ENCODE measurements at places on chromosomes 1 and 21. TPM values are rescaled to one million over a fixed set of nuclear protein-coding genes. Genes with fewer than 3 reads are reported as not detected.

- peak; percentile 54 for DNase-seq
- H3K4me3 ChIP-seq: peak overlapping the region; percentile 94
- H3K4me1 ChIP-seq: peaks cover 3% of the 10 kb centered on the region
- no peaks in the 10 kb centered on the region for H3K27me3 ChIP-seq
These were observed 453 bp downstream of the DRAM2 start for GRCh38 chr1:111139324-111139955.

DNA sequence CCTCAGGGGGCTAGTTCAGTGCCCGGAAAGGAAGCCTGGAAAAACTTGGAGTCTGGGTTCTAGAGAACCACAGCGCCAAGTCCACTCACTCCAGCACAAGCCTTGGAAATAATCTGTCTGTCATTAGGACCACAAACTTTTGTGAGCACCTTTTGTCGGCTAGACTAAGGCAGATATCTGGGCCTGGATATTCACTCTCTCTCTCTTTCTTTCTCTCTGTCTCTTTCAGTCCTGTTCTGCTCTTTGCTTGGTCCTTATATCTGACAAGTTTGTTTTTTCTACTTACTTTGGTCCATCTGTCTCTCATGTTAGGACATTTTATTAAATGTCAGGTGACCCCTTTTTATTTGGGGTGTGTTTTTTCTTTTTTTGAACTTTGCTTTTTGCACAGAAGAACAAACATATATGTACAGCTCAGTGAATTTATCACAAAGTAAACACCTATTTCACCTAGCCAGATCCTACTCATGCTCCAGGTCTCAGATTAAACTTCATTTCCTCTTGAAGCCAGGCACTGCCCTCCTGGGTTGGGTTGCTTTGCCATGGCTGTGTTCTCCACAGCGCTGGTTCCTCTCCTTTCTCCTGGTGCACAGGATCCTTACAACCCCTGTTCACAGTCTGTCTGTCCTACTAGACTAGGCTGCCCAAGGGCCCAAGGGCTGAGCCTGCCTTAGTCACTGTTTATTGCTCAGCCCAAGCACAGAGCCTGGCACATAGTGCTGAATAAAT is 40.8 kb downstream of the TCEANC2 start:
- no peak overlapping the region for H3K4me3 ChIP-seq
- H3K27me3 ChIP-seq: no peaks in the 10 kb centered on the region
- peak overlapping the region; percentile 27 for H3K27ac ChIP-seq
- DNase-seq: peak; percentile 51
- peaks cover 25% of the 10 kb centered on the region for H3K4me1 ChIP-seq
- no peaks in the 10 kb centered on the region for H3K36me3 ChIP-seq

KRTAP21-2 gene
- polyA plus RNA-seq: not detected

- peaks cover 8% of the 10 kb centered on the region for H3K4me1 ChIP-seq
- peaks cover 2% of the 10 kb centered on the region for H3K27me3 ChIP-seq
- H3K4me3 ChIP-seq: no peak overlapping the region
- H3K27ac ChIP-seq: peak overlapping the region; percentile 4
- no peaks in the 10 kb centered on the region for H3K36me3 ChIP-seq
These were observed 86.8 kb upstream of the BCAR3 start for GRCh38 chr1:93768380-93768863.

- DNase-seq: no peak
- no peaks in the 10 kb centered on the region for H3K36me3 ChIP-seq
- H3K27me3 ChIP-seq: no peaks in the 10 kb centered on the region
- H3K4me1 ChIP-seq: no peaks in the 10 kb centered on the region
These were observed 245.7 kb upstream of the PTBP2 start for GRCh38 chr1:96475903-96476302.

- no peak overlapping the region for H3K4me3 ChIP-seq
- H3K4me1 ChIP-seq: no peaks in the 10 kb centered on the region
- no peak for DNase-seq
- peaks cover 6% of the 10 kb centered on the region for H3K36me3 ChIP-seq
- no peaks in the 10 kb centered on the region for H3K27me3 ChIP-seq
These were observed 25.7 kb upstream of the VPS13D start for GRCh38 chr1:12204140-12204539.

DNA sequence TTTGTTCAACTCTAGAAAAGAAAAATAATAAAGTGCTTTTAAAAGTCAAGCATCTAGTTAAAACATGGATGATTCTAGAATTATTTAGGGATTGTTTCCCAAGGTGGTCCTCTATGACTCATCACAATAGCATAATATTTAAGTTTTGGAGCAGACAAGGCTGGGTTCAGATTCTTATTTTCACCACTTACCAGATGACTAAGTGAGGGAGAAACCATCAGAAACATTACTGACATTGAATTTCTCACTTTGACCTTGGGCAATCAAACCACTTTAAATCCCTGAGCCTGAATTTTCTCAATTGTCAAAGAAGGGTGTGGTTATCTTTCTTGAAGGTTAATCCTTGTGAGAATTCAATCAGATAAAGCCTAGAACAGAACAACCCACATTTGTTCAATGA is 102.5 kb upstream of the PTGFR start:
- H3K27ac ChIP-seq: no peak overlapping the region
- no peaks in the 10 kb centered on the region for H3K4me1 ChIP-seq
- no peaks in the 10 kb centered on the region for H3K36me3 ChIP-seq
- H3K27me3 ChIP-seq: no peaks in the 10 kb centered on the region
- DNase-seq: no peak

ETV3L gene
- polyA plus RNA-seq: not detected

DNA sequence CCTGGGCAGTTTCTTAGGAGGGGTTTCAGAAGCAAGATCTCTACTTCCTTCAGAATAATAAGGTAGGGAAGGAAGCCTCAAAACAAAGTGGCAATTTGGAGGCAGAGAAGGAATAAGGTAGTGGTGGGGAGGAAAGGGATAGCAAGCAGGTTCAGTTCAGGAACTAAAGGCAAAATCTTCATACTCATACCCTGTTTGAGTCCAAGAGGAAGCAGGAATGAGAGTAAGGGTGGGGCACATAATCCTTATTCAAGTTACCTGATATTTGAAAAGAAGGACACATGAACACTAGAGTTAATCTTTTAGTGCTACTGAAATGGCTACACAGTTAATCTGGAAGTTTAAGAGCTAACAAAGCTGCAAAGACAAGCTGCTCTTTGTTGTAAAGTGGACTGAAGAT is 8.4 kb upstream of the RBM8A start:
- H3K4me3 ChIP-seq: no peak overlapping the region
- no peaks in the 10 kb centered on the region for H3K4me1 ChIP-seq
- DNase-seq: peak; percentile 18
- no peaks in the 10 kb centered on the region for H3K27me3 ChIP-seq

DNA sequence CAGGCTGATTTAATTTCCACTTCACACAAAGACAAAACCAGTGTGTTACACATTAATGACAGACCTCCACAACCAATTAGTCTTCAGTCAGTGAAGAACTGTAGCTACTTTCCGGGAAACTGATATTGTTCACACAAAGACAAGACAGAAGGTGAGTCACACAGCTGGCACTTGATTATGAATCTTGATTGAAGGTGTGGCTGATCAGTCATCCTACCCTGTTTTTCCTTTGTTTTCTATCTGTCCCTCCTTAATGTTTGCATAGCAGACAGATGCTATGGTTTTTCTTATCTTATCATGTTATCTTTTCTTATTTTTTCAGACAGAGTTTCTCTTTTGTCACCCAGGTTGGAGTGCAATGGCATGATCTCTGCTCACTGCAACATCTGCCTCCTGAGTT is 185.1 kb upstream of the GREM2 start:
- no peaks in the 10 kb centered on the region for H3K4me1 ChIP-seq

DNA sequence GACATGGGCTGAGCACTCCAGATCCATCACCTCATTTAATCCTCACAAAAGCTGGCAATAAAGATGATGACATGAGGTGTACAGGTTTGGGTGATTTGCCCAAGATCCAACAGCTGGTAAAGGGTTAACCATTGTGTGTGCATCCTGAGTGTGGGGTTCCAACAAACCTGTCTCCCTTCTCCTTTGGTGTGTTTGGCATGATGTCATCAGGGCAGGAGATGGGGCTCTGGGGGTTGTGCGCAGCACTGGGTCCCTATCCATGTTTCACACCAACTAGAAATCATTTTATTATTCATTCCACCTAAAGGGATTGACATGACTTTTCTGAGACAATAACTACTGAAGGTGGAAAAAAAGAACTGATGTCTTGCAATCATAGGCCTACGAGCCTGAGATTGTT is 452.5 kb downstream of the SIPA1L2 start:
- no peak overlapping the region for H3K4me3 ChIP-seq
- H3K36me3 ChIP-seq: no peaks in the 10 kb centered on the region
- no peaks in the 10 kb centered on the region for H3K27me3 ChIP-seq
- no peaks in the 10 kb centered on the region for H3K4me1 ChIP-seq
- no peak overlapping the region for H3K27ac ChIP-seq
- no peak for DNase-seq

DNA sequence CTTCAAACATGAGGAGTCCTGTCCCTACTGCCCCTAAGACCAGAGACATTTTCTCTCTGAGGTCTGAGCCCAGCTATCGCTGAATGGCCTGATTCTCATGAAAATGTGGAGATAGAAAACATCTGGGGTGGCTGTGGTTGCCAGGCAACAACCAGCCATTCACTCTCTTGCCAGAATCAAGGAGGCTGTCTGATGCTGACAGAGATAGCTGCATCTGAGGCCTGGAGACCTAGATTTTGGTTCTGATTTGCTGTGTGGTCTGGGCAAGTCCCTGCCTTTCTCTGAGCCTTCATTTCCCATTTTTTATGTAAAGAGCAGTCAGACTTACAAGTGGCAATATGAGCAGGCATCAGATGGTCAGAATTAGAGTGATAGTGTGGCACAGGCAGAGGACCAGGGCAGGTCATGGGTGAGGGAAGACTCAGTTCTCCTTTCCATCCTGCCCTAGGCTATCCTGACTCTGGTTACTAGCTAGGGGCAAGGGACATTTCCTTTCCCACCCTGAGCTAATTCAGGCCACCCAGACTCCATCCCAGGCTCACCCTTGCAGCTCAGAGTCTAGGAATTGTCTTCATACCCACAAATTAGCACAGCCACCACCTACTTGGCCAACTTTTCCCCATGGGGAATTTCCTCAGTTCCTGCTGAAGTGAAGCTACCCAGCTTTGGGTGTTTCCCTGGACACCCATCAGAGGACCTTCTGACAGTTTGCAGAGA is 20.0 kb upstream of the RNF19B start:
- no peak for DNase-seq
- no peaks in the 10 kb centered on the region for H3K36me3 ChIP-seq
- H3K4me3 ChIP-seq: no peak overlapping the region
- no peak overlapping the region for H3K27ac ChIP-seq
- H3K27me3 ChIP-seq: no peaks in the 10 kb centered on the region
